Stimulated activated naive CD8-positive, alpha-beta T cell treated with anti-CD3 and anti-CD28 coated beads, Interleukin-15, Interleukin-2, amounts not matched to agents 100 U/mL and 50 U/mL, for 24 hours (primary cell): ENCODE measurements at places on chromosomes 3 and 15.
A peak's percentile ranks its signal among the peaks of the same experiment; 100 is the strongest.

GRCh38 chr3:141411251-141411771, 43.0 kb downstream of the ZBTB38 start:
- peak; percentile 50 for DNase-seq

DNA sequence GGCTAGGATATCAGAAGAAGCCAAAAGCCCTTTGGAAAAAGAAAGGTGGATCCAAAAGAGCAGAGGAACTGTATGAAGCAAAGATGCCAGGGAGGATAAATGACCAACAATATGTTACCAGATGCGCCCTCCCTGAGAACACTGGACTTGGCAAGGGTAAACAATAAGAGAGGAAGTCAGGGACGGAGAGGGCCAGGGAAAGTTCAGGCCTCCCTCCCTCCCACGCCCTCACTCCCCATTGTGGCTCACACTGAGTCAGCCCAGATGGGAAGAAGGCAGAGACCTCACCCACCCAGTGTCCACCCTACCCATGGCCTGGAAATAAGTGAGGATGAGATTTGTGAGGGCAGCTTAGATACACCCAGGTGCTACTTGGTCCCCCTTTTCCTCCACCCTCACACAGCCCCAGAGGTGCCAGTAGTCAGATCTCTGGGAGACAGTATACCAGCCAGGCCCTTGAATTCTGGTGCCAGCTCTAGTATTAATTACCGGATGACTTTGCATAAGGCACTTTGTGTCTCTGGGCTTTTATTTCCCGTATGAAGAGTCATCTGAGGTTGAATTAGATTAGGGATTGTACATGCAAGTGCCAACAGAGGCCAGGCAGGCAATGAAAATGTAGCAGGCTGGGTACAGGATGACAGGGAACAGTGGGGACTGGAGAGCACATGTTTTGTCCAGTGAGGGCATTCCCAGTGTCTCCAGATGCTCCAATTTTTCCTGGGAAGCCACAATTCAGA, 35.1 kb upstream of the FRMD4B start:
- DNase-seq = no peak

DNA sequence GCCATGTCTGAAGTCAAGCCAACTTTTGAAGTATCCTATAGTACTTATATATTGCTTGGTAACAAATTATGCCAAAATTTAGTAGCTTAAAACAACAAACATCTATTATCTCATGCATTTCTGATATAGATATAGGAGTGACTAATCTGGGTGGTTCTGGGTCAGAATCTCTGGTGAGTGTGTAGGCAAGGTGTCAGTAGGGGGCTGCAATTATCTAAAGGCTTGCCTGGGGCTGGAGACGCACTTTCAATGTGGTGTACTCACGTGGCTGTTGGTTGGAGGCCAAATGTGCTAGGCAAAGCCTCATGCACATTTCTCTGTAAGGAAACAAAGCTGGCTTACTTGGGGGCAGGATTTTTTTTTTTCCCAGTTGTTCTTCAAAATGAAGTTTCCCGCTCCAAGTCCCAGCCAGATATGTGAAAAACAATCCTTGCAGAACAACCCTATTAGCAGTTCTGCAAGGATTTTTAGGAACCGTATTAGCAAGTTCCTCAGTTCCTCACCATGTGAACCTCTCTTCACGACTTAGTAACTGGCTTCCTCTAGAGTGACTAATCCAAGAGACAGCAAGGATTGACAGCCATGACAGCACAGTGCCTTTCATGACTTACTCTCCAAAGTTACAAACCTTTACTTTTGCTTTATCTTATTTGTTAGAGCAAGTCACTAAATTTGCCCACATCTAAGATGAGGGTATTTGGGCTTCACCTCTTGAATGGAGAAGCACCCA, 25.8 kb downstream of the GREM1 start:
- no peak for DNase-seq

DNA sequence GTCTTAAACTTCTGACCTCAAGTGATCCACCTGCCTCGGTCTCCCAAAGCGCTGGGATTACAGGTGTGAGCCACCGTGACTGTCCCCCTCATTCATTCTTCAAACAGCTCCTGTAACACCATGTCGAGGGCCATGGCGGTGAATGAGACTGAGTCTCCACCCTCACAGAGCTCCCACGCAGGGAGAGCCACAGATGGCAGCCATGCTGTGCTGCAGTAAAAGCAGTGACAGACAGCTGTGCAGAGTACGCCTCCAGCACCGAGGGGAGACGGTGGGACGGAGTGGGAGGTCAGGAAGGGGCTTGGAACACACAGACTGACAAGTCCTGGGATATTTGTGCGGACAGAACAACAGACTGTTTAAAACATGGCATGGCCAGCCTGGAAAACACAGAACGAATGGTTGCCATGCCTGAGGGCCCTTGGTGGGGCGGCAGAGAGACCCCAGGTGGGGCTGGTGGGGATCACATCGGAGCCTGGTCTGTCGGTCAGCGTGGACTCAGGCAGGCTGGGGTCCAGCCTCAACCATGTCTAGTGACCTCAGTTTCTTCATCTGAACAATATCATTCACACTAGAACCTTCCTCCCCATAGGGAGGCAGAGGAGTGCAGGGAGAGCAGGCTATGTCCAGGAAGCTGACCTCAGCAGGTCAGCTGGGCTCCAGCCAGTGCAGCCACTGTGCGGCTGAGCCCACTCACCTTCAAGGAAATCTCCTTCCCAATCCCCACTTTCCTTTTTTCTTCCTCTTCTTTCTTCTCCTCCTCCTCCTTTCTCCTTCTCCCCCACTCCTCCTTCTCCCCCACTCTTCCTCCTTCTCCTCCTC, 20.6 kb upstream of the LCTL start:
- DNase-seq = no peak

DNA sequence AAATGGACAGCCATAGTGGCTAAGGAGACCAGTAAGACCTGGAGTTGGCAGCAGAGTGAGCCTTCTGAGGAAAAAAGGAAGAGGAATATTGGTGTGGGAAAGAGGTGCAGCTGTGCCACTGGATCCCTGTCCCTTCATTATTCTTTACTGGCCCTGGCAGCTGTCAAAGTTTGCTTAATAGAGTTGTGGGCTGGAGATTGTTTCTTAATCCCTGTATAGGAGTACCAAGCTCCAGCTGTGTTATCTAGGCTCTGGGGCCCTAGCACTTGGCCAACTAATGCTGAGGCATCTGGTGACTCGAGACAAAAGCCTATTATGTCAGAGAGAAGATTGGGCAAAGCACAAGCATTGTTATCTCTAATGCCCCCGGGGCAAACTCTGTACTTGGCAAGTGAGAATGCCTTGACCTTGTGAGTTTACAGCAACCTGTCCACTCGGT, 61.4 kb downstream of the ZNF609 start:
- DNase-seq = no peak

GRCh38 chr3:110341047-110341446, 730.6 kb upstream of the NECTIN3 start:
- no peak for DNase-seq

- DNase-seq = no peak
These were observed 415.3 kb upstream of the ALCAM start for GRCh38 chr3:104951426-104951825.

DNA sequence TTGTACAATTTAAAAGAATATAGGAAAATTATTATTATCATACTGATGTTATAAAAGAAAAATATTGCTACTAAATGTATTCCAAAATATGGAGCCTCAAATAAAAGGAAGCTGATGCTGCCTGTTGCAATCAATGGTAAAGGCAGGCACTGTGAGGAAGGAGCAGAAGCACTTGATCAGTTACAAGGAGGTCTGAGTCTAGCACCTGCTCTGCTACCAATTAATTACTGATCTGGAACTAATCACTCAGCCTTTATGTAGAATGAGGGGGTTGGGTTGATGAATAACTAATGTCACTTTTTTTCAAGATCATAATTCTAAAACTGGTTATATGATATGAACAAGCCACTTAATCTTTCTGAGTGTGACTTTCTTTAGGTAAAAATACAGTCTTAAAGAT, 5.5 kb downstream of the ADGRG7 start:
- DNase-seq = no peak

- no peak for DNase-seq
These were observed 197.8 kb upstream of the TPM1 start for GRCh38 chr15:62844564-62845240.

DNA sequence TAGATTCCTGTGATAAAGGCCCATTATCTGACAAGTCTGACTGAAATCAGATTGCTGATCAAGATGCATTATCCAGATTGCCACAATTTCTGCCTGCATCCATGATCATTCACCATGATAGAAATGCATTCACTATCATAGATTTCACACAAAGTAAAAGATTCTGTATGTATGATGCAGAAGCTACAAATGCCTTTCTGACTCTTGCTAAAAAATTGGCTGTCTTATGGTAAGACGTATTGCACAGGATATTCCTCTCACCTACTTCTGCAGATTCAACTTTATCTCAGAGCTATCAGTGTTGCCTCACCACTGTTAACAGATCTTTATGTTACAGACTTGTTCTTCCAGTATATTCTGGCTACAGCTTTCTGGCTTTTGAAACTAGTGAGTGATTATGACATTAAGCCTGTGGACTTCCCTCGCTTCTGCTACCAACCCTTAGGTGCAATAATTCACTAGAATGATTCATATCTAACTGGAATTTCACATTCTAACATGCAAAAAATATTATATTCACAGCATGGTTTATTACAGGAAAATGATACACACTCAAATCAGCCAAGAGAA, 955.3 kb downstream of the EPHA3 start:
- no peak for DNase-seq
